Aorta (tissue), 5 donors: ENCODE measurements at places on chromosomes 1 and 21. TPM values are rescaled to one million over a fixed set of nuclear protein-coding genes. Genes with fewer than 3 reads are reported as not detected.

Gene SLC9C2
- not detected for total RNA-seq

Gene MR1
- total RNA-seq = 22.0 TPM

Gene PRR9
- total RNA-seq = not detected

Gene ACTN2
- total RNA-seq = 40.5 TPM

Gene TSPEAR
- not detected for total RNA-seq

Gene S100A14
- total RNA-seq = not detected

Gene USH2A
- not detected for total RNA-seq

Gene NFASC
- 92.7 TPM for total RNA-seq

Gene CDKN2C
- 8.8 TPM for total RNA-seq

Gene RNU1-3
- 7,231 TPM for total RNA-seq

Gene BMP8A
- not detected for total RNA-seq

DNA sequence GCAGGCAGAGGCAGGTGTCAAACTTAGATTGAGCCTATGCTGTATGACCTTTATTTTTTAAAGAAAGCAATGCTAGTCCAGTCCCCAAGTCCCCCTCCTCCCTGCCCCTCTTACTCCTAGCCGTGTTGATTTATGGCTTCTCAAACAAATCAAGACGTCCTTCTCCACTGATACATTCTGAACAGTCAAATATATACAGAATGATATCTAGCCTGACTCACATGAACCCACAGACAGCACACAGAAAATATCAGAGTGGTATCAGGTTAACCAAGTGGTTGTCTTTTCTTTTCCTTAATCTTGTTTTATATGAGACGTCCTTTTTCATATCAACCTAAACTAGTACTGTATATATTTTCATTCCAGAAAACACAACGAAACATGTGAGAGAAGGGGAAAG lies 13.4 kb downstream of the DAB1 start:
- H3K4me3 ChIP-seq = no peak overlapping the region
- no peaks in the 10 kb centered on the region for H3K36me3 ChIP-seq
- no peak for DNase-seq
- no peaks in the 10 kb centered on the region for H3K4me1 ChIP-seq
- no peak overlapping the region for H3K27ac ChIP-seq

- H3K36me3 ChIP-seq = no peaks in the 10 kb centered on the region
- no peak overlapping the region for H3K4me3 ChIP-seq
- no peak overlapping the region for H3K27ac ChIP-seq
- no peaks in the 10 kb centered on the region for H3K4me1 ChIP-seq
- DNase-seq = no peak
Measured at GRCh38 chr21:41709965-41710822, 56.7 kb downstream of the RIPK4 start.

DNA sequence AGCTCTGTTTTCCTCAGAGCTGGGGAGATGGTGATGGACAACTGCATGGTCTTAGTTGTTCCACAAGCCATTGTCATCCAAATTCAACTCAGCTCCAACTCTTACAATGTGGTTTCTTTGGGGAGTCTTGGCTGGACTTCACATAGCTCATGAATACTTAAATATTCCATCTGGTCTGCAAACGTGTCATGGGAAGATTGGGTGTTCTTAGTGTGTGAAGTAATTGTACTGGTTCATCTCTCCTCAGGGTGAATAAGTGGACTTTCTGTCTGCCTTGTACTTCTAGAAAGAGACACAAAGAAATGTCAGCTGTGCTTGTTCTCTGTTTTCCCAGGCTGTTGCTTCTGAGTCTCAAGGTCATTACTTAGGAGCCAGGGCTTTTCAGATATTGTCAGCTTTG lies 106.6 kb downstream of the VPS13D start:
- H3K4me1 ChIP-seq = peaks cover 22% of the 10 kb centered on the region
- H3K27ac ChIP-seq = no peak overlapping the region
- H3K36me3 ChIP-seq = peaks cover 7% of the 10 kb centered on the region
- no peak overlapping the region for H3K4me3 ChIP-seq
- no peaks in the 10 kb centered on the region for H3K27me3 ChIP-seq

DNA sequence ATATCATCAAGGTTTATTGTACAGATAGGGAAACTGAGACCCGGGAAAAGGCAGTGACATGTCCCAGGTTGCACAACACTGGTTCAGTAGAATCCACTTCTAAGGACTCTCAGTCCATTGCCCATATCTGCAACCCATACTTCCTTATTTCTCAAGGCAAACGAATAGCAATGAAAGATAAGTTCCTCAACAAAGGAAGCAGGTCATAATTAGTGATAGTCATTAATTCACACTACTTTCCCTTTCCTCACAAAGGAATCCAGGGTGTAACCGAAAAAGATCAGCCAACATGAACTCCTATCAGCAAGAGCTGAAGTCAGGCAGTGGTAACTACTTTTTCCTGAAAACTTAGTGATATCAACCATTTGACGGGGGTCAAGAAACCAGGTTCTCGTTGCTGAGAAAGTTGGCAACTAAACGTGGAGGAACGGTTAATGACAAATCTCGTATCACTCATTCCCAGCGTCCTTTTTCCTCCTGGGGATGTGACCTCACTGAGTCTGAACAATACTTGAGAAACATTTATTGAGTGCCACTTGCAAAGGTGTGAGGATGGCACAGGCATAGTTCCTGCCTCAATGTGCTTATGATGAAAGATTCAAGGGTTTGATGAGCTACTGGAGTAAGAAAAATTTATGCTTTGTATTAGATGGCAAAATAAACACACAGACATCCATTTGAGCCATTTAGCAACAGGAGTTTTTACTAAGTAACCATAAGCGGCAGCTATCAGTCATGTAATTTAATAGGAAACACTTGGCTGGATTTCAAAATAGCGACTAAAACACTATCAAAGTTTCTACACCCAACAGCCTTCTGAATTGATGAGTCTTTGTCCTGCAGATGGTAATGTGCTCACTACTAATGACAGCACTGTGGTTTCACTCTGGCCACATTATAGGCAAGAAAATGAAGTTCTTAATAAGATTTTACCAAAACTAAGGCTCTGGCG lies 82.3 kb downstream of the PLPP3 start:
- peaks cover 3% of the 10 kb centered on the region for H3K36me3 ChIP-seq
- DNase-seq = no peak
- H3K27me3 ChIP-seq = no peaks in the 10 kb centered on the region
- H3K4me3 ChIP-seq = no peak overlapping the region
- H3K27ac ChIP-seq = no peak overlapping the region

DNA sequence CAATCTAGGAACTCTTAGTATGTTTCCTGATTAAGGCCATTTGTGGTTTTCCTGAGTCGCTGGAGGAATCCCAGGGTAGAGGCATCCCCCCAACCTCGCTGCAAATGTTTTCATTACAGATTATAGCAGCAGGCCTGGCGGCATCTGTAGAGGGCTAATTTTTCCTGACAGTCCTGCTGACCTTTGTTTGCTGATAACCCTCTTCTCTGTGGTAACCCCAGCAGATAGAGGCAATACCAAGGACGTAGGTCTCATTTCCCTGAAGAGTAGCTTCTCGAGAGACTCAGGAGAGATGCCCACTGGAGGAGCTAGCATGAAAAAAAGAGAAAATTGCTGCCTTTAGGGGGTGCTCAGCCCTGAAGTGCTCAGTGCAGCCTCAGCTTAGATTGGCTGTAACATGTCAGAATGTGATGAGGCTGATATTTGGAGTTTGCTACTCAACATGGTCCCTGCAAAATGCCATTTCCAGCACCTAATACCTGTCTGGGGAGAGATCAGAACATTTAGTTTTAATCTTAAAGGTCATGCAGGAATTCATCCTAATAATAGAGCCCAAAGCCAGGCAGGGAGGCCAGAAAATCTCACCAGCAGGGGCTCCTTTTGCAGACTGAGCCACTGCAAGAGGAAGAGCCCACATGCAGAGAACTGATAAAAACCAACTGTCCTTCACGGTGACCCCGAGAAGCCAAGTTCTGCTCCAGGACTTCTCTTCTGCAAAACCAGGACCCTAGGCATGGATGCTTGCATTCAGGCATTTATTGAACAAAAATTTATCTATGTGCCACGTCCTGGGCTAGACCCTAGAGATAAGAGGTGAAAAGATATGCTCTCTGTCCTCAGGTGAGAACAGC lies 184.5 kb downstream of the KAZN start:
- H3K4me1 ChIP-seq = no peaks in the 10 kb centered on the region
- no peak for DNase-seq
- no peak overlapping the region for H3K4me3 ChIP-seq
- no peak overlapping the region for H3K27ac ChIP-seq
- H3K27me3 ChIP-seq = no peaks in the 10 kb centered on the region

DNA sequence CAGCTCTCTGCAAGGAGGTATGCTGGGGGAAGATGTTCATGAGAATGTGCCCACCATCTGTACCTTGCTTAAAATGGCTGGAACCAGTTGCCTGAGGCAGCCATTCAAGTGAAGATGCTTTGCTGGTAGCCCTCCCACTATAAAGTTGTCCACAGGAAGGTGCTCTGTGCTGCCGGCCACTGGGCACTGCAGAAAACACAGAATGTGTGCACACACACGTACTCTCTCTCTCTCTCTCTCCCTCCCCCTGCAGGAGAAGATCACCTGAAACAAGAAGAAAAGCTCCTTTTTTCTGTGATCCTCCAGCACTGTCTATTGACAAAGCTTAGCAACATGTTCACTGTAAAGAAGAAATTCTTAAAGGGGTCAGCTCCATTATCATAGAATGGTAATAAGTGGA lies 134.8 kb downstream of the PIGK start:
- no peak for DNase-seq
- H3K4me1 ChIP-seq = no peaks in the 10 kb centered on the region
- no peak overlapping the region for H3K27ac ChIP-seq
- H3K4me3 ChIP-seq = no peak overlapping the region
- no peaks in the 10 kb centered on the region for H3K27me3 ChIP-seq

GRCh38 chr1:156860113-156860627 lies 495 bp upstream of the NTRK1 start:
- no peak overlapping the region for H3K27ac ChIP-seq
- no peaks in the 10 kb centered on the region for H3K4me1 ChIP-seq
- no peaks in the 10 kb centered on the region for H3K36me3 ChIP-seq
- no peak for DNase-seq

DNA sequence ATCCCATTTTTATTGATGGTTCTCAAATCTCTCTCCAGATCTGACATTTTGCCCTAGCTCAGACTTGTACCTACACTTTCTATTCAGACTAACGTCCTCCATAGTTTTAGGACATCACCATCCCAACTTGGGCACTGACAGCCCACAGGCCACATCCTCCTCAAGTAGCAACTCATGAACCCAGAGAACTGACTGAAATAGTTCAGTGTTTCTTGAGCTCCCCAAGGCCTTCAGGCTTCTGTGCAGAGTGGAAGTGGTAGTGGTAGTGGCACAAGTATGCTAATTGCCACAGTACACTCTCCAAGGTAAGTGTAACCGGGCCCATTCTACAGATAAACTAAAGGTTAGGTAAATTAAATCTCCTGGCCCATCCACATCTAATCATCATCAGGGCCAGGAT lies 112.6 kb downstream of the SLC45A1 start:
- no peaks in the 10 kb centered on the region for H3K36me3 ChIP-seq
- H3K27me3 ChIP-seq = no peaks in the 10 kb centered on the region
- no peaks in the 10 kb centered on the region for H3K4me1 ChIP-seq
- no peak overlapping the region for H3K4me3 ChIP-seq
- DNase-seq = no peak
- no peak overlapping the region for H3K27ac ChIP-seq

DNA sequence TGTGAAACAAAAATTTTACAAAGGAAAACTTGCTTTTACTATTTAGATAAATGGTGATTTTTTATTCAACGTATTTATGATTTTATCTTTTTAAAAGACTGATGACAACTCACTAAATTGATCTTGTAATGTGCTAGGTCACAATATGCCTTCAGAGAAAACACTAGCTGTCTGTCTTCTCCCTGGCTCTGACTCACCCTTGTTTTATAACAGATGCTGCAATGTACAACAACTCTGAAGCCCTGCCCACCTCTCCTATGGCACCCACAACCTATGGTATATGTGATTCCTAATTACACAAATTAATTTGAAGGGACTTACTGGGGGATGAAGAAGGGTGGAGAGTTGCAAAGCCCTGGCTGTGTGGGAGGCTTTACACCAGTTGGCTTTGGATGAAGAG lies 24.7 kb upstream of the HSD17B7 start:
- no peak overlapping the region for H3K4me3 ChIP-seq
- peaks cover 14% of the 10 kb centered on the region for H3K36me3 ChIP-seq
- H3K27ac ChIP-seq = no peak overlapping the region
- no peaks in the 10 kb centered on the region for H3K4me1 ChIP-seq
- no peaks in the 10 kb centered on the region for H3K27me3 ChIP-seq

- no peak overlapping the region for H3K27ac ChIP-seq
- no peaks in the 10 kb centered on the region for H3K27me3 ChIP-seq
- no peak overlapping the region for H3K4me3 ChIP-seq
- no peaks in the 10 kb centered on the region for H3K36me3 ChIP-seq
- DNase-seq = peak; percentile 75
- H3K4me1 ChIP-seq = no peaks in the 10 kb centered on the region
Measured at GRCh38 chr1:15417059-15417934, 7.6 kb downstream of the EFHD2 start.

DNA sequence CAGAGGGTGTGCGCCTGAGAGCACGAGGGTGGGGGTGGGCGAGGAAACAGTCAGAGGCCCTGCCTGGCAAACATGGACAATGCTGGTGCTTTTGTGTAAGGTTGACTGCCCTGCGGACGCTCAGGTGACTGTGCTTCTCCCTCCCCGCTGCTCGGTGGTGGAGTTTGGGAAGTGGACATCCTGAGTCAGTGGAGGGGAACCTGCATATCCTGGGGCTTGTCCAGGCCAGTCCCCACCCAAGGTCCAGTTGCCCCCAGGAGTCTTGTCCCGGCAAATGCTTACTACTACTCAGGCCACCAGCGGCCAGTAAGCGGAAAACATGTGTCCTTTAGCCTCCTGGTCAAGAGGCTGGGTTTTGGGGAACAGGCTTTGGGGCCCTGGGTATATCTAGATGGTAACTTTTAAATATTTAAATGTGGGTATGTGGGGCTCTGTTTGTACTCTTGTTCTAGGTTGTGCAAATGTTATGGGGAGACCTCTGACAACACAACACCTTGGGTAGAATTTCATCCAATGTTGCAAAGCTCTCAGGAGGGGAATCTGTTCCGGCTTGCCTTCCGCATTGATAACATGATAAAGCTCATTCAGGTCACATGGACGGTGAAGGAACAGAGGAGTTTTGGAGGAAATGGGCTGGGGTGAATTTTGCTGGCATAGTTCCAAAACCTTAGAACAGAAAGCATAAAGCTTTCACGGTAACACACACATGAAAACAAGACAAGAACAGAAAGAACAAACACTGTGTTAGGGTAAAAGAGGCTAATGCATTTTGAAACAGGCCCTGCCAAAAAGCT lies 364.9 kb downstream of the PRDM2 start:
- H3K27ac ChIP-seq = no peak overlapping the region
- H3K4me3 ChIP-seq = no peak overlapping the region
- DNase-seq = no peak
- H3K4me1 ChIP-seq = no peaks in the 10 kb centered on the region

GRCh38 chr21:32884062-32884461 lies 112.5 kb upstream of the PAXBP1 start:
- H3K4me1 ChIP-seq = no peaks in the 10 kb centered on the region
- DNase-seq = no peak
- no peaks in the 10 kb centered on the region for H3K27me3 ChIP-seq
- no peak overlapping the region for H3K27ac ChIP-seq
